ENCODE measurements at places on chromosomes 5 and 9.

- no peak for DNase-seq
These were observed 33.4 kb upstream of the SMIM32 start for GRCh38 chr5:136226401-136226800.

- DNase-seq, result no peak
These were observed 11.0 kb upstream of the FAM120AOS start for GRCh38 chr9:93464395-93464794.

DNA sequence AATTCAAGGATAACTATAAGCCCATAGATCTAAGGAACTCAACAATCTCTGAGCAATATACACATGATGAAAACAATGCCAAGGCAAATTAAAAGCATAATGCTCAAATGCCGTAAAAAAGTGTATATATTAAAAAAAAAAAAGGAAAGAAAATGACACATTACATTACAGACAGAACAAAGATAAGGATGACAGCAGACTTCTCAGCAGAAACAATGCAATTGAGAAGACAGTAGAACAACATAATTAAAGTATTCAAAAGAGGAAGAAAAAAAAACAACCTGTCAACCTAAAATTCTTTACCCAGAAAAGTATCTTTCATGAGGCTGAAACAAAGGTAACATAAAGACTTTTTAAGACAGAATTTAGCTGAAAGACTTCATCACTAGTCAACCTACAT, 591.7 kb downstream of the ZNF608 start:
- DNase-seq, result no peak

GRCh38 chr9:125494653-125494915, 212.4 kb downstream of the MAPKAP1 start:
- DNase-seq, result peak; percentile 46

- no peak for DNase-seq
These were observed 62.4 kb downstream of the TNPO1 start for GRCh38 chr5:72878854-72879253.

DNA sequence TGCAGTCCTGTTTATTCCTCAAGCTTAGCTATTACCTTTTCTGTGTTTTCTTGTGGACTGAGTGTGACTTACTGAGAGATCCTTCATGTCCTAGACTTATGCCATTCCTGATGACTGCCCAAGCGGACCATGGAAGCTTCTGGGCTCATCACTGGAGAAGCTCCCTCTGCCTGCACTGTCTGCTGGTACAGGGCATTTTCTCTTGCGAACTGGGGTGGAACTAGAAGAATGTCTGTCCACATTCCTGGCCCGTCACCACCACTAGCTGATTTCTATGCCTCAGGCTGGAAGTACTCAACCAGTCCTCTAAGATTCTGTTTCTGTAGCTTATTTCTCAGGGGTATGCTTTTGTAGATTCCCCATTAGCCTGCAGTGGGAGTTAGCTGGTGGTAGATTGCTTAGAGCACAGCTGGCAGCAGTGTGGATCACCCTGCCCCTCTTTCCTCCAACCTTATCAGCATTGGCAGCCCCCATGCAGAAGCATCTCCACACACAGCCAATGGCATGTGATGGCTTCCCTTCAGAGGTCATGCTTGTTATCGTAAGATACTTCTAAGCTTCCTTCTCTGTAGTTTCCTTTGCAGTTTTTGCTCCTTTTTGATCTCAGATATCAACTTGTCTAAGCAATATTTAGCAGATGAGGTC, 12.4 kb downstream of the SLC36A1 start:
- peak; percentile 62 for DNase-seq

- DNase-seq, result no peak
These were observed 145.9 kb downstream of the YIPF5 start for GRCh38 chr5:144024545-144024944.

DNA sequence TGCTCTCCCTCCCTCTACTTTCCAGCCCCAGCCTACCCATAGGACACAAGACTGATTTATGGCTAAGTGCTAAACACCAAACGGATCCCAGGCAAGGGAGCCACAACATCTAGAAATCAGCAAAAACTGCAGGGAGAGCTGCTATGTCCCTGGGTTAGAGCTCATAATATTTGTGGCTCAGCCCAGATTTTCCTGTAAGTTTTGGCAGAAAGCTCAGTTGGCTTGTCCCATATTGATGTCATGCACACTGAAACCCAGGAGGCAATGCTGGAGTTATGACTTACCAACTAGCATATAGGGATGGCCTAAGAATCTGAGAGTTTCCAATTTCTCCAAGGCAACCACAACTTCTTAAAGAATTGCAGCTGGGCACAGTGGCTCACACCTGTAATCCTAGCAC, 44.7 kb upstream of the MYOT start:
- no peak for DNase-seq

DNA sequence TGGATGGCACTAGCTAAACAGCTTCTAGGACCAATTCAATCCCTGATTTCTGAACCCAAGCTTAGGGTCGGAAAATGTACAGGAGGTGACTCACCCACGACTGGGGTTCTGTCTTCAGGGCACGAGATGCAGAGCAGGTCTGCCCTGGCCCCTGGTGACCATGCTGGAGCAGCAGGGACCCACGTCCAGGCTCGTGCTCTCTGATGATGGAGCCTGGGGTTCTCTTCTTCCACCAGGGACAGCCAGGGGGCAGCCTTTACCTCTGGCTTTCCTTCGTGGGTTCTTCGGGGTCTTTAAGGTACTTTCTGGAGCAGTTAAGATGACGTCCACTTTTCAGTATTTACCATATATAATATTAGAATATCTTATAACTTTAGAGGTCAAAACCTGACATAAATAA, 2.1 kb downstream of the CFAP77 start:
- peak; percentile 6 for DNase-seq

GRCh38 chr5:1720396-1721110, 79.1 kb downstream of the MRPL36 start:
- no peak for DNase-seq

DNA sequence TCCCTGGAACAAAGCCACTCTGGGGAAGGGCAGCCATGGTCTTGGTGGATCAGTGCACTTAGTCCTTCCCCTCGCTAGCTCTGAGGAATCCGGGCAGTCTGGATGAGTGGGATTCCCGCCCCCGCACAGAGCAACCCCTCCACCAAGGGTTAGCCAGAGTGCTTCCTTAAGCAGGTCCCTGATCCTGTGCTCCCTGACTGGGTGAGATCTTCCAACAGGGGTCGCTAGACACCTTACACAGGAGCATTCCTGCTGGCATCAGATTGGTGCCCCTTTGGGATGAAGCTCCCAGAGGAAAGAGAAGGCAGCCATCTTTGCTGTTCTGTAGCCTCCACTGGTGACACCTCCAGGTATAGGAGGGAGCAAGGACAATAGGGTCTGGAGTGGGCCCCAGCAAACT, 228.8 kb downstream of the AP3B1 start:
- no peak for DNase-seq

GRCh38 chr5:83340511-83340918, 131.0 kb upstream of the VCAN start:
- DNase-seq, result no peak

DNA sequence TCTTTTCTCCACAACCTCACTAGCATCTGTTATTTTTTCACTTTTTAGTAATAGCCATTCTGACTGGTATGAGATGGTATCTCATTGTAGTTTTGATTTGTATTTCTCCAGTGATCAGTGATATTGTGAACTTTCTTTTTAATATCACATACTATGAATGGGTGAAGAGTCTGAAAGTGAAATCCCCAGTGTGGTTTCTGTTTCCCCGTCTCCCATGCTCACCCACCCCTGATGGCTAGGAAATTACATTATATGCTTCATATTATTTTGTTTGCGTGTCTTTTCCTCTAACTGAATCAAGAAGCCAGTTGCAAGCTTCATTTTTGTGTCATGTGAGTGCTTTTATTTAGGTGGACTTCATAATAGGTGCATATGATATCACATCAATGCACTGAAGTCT, 171.1 kb downstream of the ARHGAP26 start:
- no peak for DNase-seq

DNA sequence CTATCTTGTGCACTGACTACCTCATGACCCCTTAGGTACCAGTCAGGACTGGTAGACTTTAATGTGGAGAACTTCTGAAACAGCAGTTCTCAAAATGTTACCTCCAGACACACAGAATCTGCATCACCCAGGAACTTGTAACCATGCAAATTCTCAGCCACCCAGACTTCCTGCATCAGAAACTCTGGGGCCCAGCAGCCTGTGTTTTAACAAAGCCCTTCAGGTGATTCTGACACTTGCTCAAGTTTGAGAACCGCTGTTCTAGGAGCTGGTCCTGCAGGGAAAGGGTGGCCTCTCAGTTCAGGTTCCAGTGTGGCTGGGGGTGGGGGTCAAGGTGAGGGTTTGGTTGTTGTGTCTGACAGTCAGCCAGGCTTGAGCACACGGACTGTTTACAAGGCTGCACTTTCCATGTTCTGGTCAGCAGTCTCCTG, 28.4 kb downstream of the ZFP62 start:
- no peak for DNase-seq

- DNase-seq, result peak; percentile 39
These were observed 5.0 kb downstream of the PDE6A start for GRCh38 chr5:149939546-149939945.
